Common myeloid progenitor, CD34-positive (primary cell): ENCODE measurements at places on chromosomes 1 and 21.
A peak's percentile ranks its signal among the peaks of the same experiment; 100 is the strongest.

GRCh38 chr1:25068829-25069228 lies 138.8 kb upstream of the RUNX3 start:
- no peak for DNase-seq

- DNase-seq, result no peak
Observed at GRCh38 chr21:28112511-28112910, 880.2 kb downstream of the LTN1 start.

- no peak for DNase-seq
Observed at GRCh38 chr1:29779146-29779545, 542.8 kb downstream of the PTPRU start.

GRCh38 chr1:71689635-71690034 lies 592.7 kb downstream of the NEGR1 start:
- no peak for DNase-seq

DNA sequence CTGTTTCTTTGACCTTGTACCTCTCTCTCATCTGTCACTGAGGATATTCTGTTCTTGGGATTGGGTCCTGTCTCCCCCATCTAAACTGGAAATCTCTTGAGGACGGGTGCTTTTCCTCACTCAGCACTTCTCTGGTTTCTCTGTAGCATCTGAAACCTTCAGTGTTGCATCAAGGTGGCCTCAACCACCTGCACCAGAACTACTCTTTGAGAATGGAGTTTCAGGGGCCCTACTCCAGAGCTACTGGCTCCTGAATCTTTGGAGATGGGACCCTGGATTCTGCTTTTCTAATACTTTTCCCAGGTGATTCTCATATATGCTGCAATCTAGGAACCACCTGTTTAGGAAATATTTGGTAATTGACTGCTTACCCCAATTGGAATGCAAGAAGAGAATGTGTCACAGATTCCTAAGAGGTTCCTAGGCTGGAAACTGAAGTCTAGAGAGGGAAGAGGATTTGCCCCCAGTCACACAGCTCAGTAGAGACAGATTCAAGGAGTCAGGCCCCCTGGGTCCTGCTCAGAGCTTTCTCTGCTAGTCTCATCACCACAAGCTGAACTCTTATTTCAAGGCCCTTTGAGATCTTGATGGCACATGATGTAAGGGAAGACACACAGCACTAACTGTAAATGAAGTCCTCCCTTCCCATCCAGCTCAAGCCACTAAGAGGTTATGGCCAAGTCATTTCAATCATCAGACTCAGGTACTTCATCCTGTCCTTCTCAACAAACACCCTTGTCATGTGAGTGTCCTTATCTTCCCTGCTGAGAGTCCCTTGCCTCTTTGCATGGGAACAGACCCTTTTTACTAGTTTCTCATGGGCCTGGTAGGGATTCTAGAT lies 48.7 kb downstream of the EIF2D start:
- no peak for DNase-seq

- no peak for DNase-seq
Observed at GRCh38 chr1:31423418-31423947, 10.5 kb downstream of the SERINC2 start.

DNA sequence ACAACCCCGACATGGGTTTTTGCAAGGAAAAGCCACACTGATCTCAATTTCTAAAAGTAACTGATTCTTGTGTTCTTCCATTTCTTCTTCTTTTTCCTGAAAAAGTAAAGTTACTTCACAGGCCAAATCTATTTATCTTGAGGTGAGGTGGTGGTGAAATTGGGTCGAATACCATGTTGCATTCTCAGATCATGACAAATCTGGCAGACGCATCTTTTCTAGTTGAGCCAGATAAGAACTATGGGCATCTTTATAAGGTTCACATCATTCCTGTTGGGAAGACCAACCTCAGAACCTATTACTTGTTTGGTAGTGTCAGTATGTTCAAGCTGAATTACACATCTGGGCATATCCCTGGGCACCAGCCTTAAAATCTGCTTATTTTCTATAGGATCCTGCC lies 78.6 kb upstream of the USP25 start:
- DNase-seq, result no peak

DNA sequence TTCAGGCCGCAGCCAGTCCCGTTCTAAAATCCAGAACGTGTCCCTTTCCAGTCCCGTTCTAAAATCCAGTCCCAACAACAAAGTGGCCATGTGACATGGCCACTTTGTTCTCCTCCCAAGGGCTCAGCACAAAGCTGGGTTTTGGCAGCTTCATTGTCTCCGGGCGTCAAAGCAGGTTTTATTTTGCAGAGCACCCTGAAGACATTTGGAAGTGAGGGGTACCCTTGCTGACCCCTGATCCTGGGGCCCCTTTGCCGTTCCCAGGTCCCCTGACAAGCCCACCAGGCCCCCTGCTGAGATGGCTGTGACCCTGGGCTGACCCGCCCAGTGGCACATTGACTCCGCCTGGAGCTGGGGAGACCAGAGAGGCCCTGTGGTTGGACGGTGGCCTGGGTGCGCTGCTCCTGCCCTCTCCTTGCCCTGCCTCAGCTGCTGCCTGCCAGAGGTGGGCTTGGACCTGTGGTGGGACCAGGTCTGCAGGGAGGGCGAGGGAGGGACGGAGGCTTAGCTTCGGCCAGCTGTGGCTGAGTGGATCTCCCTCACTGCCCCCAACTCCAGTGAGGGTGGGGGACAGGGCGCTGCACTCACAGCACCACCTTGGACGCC lies 4.3 kb downstream of the PFKL start:
- DNase-seq, result no peak

GRCh38 chr1:10651389-10651766 lies 145.1 kb downstream of the CASZ1 start:
- no peak for DNase-seq

DNA sequence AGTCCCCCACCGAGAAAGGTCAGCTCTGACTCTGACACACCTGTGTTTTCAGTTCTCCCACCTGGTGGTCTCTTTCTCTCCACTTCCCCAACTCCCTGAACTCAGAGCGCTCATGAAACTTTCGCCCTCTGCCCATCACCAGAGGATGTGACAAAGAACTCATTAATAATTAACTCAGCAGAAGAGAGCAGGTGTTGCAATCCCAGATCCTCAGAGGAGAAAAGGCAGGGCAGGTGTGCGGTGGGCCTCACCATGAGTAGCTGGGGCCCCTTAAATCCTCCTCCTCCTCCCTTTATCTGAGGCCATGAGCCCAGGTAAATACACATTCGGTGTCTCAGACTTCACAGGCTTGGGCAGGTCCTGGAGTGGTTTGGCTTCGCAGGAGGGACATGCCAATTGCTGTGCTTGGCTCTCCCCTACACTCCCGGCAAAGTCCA lies 1.7 kb upstream of the LAMB3 start:
- DNase-seq, result no peak

DNA sequence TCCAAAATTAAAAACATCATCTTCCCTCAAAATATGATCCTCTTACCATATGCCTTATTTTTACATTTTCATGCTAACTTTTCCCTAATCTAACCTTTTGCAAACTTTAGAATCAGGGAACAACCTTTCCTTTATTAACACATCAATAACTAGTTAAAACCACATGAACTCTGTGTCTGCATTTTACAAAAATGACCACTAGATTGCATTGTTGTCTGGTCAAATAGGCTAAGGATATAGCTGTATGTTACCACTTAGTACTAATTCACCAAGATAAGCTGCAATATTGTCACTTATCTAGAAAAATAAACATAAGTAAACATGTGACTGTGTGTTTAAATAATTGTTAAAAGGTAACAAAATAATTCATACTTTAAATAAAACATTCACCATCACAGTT lies 82.3 kb downstream of the DENND1B start:
- DNase-seq, result peak; percentile 25

GRCh38 chr1:208595745-208596144 lies 351.6 kb upstream of the PLXNA2 start:
- no peak for DNase-seq

GRCh38 chr1:61749574-61749973 lies 7.3 kb downstream of the PATJ start:
- DNase-seq, result no peak

GRCh38 chr1:20735581-20736111 lies 3.1 kb upstream of the SH2D5 start:
- DNase-seq, result no peak

DNA sequence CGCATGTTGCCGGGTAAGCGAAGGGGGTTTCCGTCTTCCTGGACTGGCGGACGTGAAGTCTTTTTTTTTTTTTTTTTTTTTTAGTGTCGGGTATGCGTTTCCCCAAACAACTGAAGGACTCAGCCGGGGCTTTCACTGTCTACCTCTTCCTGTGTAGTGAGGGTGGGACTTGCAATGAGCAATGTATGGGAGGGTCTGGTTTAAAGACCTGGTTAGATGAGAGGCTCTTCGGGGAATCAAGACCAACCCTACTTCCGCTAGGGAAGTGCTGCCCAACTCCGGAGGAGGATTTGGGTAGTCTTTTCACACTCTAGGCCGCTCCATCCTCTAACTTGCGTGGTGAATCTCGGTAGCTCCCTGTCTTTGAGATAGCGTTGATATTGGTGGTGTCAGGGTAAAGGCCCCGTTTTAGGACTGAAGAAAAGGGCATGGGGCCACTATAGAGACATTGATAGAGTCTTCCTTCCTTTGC lies 754 bp downstream of the PRRC2C start:
- peak; percentile 97 for DNase-seq

- no peak for DNase-seq
Observed at GRCh38 chr21:42114646-42115045, 43.5 kb downstream of the UMODL1 start.

DNA sequence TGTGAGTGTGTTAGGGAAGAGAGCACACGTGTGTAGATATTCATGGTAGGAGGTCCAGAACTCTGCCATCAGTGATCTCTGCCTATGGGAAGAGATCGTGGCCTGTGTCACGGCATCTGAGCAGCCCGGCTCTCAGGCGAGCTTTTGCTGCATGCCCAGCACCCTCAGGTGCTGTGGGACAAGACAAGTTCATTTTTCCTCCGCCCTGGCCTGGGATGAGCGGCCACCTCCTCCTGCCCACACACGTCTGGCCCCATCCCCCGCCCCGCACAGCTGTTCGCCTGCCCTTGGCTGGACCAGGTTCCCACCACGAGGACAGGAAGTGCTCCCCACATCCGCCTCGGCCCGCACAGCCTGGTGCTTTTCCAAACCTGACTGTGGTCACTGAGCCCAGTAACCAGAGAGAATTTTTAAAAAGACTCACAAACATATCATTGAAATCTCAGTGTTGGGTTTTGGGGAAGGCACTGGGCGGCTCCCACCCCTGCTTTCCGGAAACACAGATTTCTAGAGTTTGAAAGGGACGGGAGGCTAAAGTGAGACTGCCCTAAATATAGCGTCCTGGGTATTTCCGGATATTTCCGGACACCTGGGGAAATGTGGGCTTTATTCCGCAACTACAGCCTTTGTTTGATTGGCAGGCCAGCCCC lies 18.0 kb downstream of the BMP8A start:
- peak; percentile 42 for DNase-seq

- DNase-seq, result no peak
Observed at GRCh38 chr1:161226320-161226711, 456 bp downstream of the TOMM40L start.

GRCh38 chr1:167135281-167135840 lies 41.5 kb downstream of the STYXL2 start:
- no peak for DNase-seq

GRCh38 chr1:158818975-158819431 lies 12.1 kb upstream of the MNDA start:
- DNase-seq, result peak; percentile 47

DNA sequence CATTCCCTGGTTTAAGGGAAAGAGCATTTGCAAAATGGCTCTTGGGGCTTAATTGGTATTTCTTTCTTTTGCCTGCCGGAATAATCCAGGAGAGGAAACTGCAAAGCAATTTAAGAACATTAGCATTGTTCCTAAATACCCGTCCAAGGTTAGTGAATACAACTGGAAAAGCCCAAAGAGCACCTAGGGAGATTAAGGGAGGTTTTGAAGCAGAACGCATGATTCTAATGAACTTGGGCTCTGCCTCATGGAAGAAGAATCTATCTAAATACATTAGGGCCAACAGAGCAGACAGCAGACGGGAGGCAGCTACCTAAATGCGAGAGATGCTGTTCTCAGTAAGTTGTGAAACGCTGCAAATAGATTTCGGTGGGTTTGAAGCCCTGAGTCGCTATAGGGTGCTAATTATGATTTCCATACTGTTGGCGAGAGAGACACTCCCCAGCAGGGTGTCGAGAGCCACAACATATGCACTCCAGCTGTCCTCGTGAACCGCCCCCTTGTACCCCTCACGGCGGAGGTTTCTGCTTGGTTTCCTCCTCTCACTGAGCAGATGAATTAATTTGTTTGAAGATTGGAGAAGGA lies 326.7 kb upstream of the CAMK1G start:
- no peak for DNase-seq

- DNase-seq, result no peak
Observed at GRCh38 chr1:228496084-228496483, 8.9 kb downstream of the RNF187 start.

- DNase-seq, result no peak
Observed at GRCh38 chr1:225774281-225775147, 3.1 kb upstream of the SRP9 start.

DNA sequence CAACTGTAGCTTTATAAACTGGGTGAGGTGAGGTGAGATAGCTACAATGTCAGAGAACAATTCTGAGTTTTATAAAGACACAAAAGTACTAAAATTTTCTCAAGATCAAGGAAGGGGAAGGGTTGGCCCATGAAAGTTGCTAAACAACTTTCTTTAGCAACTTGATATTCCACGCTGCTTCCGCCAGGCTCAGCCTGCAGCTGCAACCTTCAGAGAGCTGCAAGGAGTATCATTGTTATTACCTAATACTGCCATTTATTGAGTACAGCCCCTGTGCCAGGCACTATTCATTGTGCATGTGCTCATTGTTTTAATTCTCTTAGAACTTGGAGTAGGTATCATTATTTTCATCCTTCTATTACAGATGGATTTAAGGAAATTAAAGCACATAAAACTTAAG lies 34.1 kb upstream of the SUCO start:
- no peak for DNase-seq

DNA sequence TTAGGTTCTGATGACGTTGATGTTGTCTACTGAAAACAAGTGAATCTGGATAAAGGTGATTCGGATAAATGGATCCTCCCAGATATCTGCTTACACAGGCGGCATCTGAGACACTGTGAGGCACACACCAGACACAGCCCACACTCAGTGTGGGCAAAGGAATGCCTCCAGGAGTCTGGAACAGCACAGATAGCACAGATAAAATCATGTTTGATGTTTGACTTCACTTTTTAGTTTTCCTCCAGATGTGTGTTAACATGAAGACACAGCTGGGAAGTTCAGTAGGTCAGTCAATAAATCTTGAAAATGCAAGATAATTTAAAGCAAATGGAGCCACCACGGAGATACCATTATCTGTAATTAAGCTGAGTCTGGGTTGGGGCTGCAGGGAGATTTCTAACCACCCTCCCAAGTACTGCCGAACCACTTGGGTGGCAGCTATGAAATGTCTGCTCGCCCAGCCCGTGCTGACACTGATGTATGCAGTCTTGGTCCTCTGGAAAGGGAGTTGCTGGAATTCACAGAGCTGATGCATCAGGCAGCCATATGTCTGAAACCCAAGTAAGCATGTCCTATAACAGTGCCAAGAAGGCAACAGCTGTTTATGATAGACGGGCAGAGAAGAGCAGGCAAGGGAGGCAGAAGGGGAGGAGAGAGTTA lies 11.7 kb downstream of the CAPN9 start:
- DNase-seq, result no peak

- no peak for DNase-seq
Observed at GRCh38 chr1:178323067-178323466, 173.7 kb downstream of the CLEC20A start.

GRCh38 chr1:194289569-194290266 lies 1103.3 kb upstream of the B3GALT2 start:
- DNase-seq, result peak; percentile 95

GRCh38 chr1:240074908-240075307 lies 16.8 kb upstream of the FMN2 start:
- no peak for DNase-seq
